GM04503 (cell line): ENCODE measurements at places on chromosomes 4 and X.

DNA sequence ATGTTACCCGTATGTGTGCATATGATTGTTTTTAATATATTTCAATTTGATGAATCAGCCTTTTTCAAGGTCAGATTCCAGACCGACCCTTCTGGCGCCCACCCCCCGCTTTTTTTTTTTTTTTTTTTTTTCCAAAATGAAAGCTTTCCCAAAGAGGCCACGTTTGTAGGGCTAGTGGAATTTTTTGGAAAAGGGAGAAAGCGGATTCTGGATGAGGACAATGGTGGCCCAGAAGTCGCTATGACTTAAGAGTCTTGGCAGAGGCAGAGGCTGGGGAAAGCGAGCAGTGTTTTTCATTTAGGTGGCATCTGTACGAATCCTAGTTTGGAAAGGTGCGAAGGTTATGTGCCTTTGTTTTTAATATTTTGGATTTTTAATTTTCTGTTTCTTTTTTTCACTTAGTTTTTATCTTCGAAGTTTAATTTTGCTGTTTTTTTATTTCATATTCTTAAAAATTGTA lies 14.6 kb downstream of the NDUFB11 start:
- DNase-seq: no peak

GRCh38 chr4:139692309-139693012 lies 26.8 kb downstream of the MGST2 start:
- DNase-seq: no peak

DNA sequence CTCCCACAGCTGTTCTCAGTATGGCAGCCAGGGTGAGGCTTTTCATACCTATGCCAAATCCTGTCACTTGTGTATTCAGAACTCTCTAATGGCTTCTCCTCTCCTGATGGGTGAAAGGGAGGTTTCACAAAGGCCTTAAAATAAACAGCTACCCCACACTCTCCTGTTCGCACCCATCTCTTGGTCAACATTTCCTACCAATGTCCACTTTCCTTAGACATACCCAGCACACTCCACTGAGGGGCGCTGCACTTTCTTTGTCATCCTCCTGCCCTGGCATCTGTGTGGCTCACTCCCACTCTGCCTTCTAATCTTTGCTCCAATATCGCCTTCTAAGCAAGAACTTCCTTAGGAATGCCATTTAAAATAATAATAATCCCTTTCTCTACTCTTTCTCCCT lies 313.3 kb downstream of the PPP3CA start:
- no peak for DNase-seq

DNA sequence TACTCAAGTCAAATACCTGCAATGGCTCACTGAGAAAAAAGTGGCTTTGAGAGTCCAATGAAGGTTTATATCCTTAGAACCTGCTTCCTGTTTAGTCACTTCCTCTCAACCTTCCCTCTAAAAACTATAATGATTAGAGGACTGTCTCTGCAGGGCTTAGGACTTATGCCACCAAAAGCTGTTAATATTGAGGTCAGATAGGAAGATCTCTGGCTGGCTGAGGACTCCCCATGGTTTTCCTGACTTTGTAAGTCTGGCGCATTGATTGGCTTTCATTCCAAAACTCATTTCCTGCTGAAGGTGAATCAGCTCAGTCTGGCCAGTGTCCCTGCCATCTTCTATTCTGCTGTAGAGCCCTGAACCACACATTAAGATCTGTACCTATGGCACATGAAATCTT lies 140.9 kb upstream of the ANK2 start:
- DNase-seq: no peak

- no peak for DNase-seq
Observed at GRCh38 chr4:62457356-62457755, 1257.2 kb downstream of the ADGRL3 start.

DNA sequence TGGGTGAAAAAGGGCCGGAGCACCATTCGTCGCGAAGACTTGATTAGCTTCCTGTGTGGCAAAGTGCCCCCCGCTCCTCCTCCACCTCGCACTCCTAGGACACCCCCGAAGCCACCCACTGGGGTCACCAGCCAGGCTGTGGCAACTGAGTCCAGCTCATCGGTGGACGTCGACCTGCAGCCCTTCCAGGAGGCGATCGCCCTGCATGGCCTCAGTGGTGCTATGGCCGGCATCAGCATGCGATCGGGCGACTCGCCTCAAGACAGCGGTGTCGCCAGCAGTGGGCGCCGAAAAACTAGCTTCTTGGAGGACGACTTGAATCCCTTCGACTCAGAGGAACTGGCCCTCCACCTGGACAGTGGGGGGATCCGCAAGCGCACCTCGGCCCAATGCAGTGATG lies 126.8 kb upstream of the CXorf66 start:
- no peak for DNase-seq

- no peak for DNase-seq
Observed at GRCh38 chr4:6740347-6740746, 24.4 kb downstream of the BLOC1S4 start.

- no peak for DNase-seq
Observed at GRCh38 chr4:70640192-70640591, 11.6 kb downstream of the ENAM start.

DNA sequence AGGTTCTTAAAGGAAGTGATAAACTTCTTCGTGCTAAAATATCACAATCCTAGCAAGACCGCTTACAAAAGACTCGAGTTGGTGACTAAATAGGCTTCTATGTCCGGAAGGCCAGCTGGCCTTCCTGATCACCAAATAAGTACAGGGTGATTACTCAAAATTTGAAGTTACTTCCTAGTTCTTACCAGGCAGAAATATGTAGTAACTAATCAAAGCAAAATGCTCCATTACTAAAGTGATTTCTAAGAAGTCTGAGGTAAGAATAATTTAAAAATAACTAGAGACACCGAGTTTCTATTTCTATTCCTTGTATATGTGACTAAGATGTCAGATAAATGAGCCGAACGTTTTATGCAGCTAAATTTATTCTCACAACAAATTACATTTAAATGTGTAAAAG lies 62.2 kb downstream of the NSUN7 start:
- no peak for DNase-seq

DNA sequence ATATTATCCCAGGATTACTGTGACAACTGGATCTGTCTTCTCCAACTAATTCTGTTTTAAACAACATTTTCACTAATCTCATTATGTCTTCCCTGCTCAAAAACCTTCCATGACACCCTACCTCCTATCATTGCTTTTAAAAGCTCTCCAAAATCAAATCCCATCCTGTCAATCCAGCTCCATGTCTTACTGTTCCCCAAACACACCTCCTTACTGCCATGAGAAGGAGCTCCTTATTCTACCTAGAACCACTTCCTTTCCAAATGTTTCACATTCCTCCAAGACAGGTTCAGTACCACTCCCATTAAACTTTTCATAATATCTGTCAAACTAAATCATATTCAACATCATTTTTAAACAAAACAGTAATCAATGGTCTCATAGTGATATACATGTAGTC lies 66.9 kb upstream of the WDR17 start:
- DNase-seq: no peak

GRCh38 chrX:15515931-15516330 lies 15.3 kb downstream of the BMX start:
- no peak for DNase-seq

DNA sequence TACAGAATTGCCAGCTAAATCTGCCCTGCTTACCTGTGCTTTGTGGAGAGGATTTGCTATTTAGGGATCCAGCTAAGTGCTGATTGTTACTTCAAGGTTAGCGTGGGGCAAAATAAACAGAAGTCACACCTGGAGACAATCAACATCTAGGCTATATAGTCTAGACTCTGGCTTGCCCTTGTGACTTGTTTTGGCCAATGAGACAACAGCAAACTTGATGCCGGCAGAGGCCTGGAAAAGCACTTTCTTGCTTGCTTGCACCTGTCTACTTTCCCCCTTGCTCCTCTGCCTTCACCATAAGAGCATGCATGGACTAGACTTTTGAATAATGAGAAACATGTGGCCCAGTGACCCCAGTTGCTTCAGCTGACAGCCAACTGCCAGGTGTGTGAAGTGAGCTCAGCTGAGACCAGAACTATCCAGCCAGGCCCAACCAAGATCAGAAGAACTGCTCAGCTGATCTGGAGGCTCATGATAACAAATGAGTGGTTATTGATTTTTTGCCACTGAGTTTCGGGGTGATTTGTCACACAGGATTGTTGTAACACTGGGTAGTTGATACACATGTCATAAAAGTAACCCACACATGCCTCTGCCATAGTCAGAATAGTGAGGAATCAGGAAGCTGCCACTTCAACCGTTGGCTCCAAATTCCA lies 164.4 kb downstream of the RBMX2 start:
- DNase-seq: no peak

GRCh38 chr4:47167081-47168035 lies 136.0 kb downstream of the GABRB1 start:
- DNase-seq: no peak

DNA sequence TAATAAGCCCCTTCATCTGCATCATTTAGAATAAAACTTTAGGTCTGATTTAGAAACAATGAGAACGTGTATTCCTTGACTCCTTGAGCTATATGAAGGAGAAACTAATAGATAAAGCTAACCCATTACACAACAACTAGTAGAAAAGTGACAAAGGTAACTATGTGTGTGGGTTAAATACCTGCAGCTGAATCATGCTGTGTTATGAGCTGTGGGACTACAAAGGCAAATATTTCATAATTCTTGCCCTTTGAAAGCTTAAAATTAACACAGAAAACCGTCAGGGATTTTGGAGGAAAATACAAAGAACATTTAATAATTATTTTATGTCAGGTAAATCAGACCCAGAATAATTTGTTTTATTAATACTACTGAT lies 898 bp upstream of the NDP start:
- no peak for DNase-seq

DNA sequence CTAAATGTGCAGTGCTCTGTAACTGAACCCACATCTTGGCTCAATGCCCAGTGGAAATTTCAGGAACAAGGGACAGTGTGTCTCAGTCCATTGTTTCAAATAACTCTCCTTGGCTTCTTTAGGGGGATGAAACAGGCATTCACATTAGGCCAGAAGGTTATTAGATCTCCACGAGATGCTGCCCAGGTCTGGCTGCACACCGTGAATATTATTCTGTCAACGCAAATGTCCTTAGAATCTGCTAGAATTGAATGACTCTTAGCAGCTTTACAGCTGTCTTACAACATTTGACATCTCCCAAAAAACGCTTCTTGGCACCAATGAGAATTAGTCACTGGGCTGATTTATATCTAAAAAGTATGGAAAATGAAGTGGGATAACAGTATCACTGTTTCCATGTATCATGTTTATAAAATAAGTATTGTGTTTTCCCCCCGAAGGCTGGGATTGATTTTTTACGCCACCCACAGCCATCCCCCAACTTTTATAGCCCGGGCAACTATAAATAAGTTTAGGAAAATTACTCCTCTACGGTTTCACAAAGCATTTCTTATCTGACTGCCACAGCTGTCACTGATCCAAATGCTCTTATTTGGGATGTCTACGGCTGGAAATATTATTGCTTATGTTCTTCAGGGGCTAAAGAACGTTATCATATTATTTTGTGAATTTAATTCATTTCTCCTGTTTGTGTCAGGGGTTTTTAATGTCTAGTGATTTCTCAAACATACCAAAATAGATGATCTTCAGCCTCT lies 559.7 kb upstream of the FAT1 start:
- no peak for DNase-seq

DNA sequence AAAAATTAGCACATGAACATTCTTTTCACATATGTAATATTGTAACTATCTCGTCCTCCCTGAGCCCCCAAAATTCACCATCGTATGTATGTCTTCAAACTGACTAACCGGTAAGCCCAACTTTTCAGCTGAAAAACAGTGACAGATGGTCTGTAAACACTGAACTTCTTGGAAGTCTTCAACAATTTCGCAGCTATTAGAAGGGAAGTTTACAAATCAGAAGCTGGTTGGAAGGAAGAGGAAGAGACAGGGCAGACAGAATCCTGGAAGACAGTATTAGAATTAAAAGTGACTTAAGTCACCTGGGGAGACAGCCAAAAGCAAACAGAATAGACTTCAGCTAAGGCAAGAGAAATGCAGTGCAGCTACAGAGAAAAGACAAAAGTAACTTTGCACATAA lies 858.4 kb downstream of the ADGRL3 start:
- no peak for DNase-seq

- DNase-seq: peak; percentile 8
Observed at GRCh38 chr4:110020139-110020538, 107.5 kb downstream of the EGF start.

DNA sequence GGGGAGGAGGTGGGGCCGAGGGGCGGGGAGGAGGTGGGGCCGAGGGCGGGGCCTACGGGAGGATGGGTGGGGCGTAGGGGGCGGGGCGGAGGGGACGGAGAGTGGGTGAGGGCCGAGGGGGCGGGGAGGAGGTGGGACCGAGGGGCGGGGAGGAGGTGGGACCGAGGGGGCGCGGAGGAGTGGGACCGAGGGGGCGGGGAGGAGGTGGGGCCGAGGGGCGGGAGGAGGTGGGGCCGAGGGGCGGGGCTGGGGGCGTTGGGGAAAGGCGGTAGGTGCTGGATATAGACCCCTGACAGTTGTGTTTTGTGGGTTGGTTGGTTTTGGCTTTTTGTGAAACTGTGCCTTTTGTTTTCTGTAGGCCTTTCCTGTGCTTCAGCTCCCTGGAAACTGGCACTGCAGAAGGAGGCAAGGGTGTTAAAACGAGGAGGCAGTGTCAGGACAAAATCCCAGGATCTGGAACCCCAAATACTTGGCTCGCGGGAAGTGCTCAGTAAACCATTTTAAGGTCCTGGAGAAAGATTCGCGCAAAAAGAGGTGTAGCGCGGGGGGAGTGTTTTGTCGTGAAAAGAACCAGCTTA lies 580 bp upstream of the MMGT1 start:
- no peak for DNase-seq

DNA sequence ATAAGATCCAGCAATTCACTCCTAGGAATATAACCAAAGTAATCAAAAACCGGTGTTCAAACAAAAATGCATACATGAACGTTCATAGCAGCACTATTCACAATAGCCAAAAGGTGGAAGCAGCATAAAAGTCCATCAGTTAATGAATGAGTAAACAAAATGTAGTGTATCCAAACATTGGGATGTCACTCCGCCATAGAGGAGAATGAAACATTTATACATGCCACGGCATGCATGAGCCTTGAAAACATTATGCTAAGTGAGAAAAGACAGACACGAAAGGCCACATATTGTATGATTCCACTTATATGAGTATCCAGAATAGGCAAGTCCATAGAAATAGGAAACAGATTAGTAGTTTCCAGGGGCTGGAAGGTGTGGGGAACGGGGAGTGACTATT lies 11.0 kb upstream of the PDLIM3 start:
- no peak for DNase-seq

DNA sequence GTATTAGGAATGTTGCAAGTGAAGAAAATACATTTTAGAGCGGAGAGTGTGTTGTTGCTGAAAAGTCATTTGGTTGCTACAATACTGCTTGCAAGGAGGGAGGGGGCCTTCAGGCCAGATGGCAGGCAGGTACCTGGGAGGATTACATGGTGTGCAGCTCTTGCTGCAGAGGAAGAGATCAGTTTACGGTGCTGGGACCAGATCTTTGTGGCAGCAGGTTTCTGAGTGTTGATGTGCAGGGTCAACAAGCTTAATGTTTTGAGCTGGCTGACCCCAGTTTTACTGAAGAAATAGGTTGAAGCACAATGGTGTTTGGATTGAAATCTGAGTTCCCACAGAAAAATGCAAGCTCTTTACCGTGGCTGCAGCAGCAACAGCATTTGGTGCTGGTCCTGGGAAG lies 96.4 kb upstream of the DDIT4L start:
- no peak for DNase-seq
